Stimulated activated CD4-positive, alpha-beta T cell treated with anti-CD3 and anti-CD28 coated beads, Interleukin-1b, Interleukin-23, amount 100 ng/mL, for 24 hours (primary cell): ENCODE measurements at places on chromosomes 6 and 20.

- no peak for DNase-seq
These were observed 49.8 kb downstream of the TPD52L1 start for GRCh38 chr6:125203395-125203794.

DNA sequence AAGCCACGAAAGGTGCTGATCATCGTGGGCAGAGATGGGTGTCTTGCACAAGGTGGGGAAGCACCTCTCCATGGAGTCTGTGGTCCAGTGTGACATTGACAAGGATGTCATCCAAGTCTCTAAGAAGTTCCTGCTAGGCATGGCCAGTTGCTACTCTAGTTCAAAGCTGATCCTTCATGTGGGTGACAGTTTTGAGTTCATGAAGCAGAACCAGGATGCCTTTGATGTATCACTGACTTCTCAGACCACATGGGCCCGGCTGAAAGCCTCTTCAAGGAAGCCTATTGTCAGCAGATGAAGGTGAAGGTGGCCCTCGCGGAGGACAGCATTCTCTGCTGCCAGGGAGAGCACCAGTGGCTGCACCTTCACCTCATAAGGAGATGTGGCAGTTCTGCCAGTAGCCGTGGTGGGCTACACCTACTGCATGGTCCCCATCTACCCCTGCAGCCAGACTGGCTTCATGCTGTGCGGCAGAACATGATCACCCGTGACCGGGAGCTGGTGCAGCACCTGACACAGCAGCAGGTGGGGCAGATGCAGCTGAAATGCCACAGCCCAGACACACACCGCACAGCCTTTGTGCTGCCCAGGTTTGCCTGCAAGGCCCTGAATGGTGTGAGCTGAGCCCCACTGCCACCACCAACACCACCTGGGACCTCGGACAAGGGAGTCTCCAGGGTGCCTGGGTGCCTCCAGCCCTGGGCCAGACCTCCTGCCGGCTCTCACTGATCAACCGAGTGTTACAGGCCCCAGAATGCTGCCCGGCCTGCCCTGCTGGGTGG is 75.0 kb upstream of the SULF2 start:
- DNase-seq = no peak

DNA sequence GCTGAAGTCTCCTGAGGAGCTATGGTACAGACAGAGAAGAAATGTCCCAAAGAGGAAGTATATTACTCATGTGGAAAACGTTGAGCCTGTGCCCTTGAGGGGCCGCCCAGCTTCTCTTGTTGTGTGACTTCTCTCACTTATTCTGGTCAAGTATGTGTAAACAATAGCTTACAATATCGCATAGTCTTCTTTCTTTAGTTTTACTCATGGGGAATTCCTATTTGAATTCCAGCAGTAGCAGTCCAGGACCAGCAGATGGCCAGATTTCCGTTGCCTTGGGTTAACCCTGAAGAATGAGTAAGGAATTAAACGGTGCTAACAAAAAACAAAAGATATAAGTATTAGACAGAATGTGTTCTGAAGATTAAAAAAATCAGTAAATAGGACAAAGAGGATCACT is 522.0 kb upstream of the GJE1 start:
- no peak for DNase-seq

DNA sequence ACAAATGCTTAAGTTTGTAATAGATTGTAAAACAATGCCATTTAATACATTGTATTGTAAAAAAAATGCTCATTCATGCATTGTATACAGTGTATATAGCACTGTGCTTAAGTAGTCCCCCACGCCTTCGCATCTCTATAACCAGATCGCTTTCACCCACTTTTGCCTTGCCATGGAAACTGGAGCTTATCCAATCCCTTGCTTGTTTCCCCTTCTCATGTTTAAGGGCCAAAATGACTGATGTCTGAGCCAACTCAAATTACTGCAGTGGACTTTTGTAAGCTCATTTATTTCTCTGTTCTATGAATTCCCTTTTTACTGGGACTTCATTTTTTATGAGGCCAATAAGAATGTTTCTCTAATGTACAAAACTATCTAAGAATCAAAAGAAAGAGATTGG is 730.9 kb upstream of the GJE1 start:
- no peak for DNase-seq

DNA sequence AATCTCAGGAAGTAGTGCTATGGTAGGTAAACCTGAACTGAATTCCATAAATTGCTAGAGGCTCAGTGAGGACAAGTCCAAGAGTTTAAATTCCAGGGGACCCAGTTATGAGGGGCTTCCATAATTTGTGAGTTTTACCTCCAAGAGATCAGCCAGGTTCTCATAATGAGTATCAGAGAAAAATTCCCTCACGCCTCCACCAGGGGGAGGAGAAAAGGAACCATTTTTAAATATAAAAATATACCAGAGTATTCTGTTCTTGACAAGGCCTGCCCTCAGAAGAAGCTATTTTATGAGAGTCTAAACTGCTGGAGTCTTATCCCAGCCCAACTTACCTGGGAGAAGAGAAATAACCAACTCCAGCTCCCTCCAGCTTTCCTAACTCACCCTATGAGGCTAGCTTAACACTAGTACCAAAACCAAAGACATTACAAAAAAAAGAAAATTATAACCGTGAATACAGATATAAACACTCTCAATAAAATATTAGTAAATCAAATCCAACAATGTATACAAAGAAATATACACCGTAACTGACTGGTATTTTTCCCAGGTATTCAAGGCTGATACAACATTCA is 158.7 kb downstream of the TFAP2A start:
- no peak for DNase-seq

DNA sequence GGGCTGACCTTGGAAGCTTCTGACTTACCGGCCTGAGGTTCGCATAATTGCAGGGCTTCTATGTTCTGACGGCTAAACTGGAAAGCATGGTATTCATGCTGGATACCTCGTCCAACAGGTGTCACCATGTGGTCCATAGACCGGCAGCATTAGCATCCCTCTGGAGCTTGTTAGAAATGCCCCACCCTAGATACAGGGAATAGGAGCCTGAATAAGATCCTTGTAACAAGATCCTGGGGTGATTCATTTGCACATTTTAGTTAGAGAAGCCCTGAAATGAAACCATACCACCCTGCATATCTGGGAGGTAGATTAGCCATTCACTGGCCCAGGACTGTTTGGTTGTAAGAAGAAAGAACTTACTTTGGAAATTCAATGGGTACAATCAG is 77.7 kb downstream of the TMEM170B start:
- DNase-seq = no peak

DNA sequence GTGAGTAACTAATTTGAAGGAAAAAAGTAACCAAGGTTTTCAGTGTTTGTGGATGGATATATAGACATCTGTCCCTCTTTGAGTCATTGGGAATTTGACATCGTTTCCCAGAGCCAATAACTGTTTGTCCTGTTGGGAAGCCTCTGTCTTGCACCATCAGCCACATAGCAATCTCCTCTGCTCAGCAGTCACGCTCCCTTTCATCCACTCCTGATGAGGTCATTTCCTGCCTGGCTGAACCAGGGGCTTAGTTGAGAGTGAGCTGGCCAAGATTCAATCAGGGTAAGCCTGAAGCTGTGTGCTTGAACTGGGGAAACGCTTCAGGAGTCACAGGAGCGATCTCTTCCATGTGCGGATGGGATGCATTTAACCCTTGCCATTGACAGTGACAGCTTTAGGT is 121.5 kb upstream of the FOXQ1 start:
- no peak for DNase-seq

DNA sequence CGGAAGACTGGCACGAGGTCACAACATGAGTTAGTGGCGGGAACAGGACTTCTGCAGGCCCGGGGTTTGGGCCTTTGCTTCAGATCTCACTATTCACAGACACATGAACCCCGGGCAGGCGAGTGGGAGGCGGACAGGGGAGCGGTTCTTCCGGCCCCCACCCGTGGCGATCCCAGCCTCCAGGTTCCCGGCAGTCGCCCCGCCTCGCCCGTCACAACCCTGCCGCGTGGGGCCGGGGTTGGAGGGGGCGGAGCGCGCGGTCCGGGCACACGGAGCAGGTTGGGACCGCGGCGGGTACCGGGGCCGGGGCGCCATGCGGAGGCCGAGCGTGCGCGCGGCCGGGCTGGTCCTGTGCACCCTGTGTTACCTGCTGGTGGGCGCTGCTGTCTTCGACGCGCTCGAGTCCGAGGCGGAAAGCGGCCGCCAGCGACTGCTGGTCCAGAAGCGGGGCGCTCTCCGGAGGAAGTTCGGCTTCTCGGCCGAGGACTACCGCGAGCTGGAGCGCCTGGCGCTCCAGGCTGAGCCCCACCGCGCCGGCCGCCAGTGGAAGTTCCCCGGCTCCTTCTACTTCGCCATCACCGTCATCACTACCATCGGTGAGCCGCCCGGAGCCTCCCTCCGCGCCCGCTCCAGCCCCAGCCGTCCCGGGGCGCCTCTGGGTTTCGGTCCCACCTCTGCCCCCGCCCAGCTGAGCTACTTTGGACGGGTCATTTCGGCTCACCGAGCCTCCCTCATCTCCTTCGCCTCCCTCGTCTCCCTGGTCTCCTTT is at the start of gene KCNK15:
Gene KCNK15, plus strand, starts transcription at position 268 of the 769 bp plus-strand sequence. Its CDS starts 46 bp downstream, at position 314.
- peak; percentile 37 for DNase-seq

DNA sequence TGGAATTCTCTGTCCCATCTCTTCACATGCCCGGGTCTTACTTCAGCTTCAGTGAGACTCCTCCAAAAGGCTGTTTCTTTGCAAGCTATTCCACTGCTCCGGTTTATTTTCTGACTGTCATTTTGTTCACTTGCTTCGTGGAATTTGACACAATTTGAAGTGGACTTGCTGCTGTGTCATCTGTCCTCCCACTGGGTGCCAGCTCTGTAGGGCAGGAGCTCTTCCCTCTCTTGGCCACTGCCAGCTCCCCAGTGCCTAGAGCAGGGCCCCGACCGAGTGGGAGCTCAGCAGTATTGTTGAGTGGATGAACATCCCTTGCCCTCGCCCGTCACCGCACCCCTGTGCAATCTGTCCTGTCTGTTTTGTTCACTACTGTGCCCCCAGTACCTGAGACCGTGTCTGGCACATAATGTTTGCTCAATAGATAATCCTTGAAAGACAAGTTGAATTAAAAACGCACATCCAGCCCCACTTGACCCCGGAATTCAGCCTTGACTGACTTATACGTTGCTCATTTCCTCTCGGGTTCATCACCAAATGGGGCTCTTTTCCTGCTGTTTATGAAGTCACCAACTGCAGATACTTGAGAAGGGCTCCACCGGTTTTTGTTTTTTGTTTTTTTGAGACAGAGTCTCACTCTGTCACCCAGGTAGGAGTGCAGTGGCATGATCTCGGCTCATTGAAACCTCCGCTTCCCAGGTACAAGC is 170.3 kb upstream of the KCNG1 start:
- no peak for DNase-seq

DNA sequence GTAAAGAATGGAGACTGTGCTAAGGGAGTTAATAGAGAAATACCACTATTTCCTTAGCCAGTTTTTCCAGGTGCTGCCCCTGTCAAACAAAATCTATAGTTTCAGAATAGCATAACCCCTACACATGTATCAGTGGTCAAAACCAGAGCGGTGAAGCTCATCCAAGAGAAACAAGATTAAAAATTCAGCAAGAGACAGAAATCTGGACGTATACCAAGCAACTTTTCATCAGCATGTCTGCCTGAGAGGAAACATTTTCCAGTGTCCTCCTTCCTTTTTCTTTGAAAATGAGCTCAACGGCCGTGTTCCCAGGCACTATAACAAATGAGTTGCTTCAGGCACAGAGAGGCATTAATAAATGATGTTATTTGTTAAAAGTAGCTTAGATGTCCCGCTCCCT is 416.5 kb downstream of the BCKDHB start:
- DNase-seq = no peak

DNA sequence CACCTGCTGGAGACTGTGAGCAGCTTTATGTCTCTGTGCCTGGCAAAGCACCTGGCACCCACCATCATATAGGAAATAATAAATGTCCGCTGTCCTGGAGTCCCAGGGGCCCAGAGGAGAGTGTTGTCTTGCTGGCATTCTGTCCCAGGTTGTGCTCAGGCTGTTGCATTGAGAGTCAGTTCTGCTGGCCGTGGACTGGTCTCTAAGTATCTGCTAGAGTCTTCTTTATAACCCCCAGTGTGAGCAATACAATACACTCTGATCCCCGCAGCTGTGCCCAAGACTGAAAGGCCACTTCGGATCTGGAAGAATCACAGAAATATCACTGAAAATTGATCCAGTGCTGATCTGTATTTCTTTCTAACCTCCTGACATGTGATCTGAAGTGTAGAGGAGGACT is 38.3 kb upstream of the HINT3 start:
- DNase-seq = no peak

DNA sequence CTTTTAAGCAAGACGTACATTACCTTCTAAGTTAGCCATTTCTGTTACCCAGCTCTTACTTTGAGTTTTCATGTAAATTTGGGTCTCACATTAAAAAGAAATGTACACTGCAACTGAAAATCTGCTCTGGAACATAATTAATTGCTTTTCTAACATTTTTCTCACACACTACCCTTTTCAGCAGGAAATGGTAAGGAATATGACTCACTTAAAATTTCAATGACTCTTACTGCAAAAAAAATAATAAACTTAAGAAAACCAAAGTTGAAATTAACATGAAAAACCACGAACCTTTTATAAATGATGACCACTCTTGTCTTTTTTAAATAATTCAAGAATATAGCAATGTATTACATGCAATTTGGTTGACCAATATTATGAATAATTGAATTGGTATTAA is 1.3 kb downstream of the CGA start:
- no peak for DNase-seq

DNA sequence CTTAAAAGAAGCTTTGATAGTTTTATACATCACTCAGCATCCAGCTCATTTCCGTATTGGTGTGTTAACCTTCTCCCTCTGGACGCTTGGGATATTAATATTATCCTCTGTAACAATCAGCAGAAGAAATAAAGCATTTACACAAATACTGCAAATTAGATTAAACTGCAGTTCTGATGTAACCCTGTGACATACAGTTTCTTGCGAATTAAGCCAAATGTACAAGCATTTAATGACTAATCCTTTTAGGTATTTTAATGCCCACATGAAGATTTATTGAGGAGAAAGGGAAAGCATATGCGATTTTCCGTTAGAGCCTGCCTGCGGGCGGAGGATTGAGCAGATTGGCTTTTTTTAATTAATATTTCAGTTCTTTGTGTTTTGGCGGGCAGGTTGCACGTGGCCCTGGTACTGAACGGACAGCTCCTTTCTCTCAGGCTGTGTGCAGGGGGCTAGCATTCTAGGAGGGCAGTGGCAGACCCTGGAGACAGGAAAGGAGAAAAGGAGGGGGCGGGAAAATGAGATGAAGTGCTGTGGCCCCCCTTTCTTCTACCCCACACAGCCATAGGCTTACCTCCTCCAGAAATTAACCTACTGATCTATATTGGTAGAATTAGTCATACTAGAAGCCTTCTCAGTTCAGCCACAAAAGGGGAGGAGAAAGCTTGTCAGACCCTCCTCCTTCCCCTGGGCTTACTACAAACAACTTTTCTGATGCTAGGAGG is 14.1 kb upstream of the TFAP2D start:
- DNase-seq = no peak

DNA sequence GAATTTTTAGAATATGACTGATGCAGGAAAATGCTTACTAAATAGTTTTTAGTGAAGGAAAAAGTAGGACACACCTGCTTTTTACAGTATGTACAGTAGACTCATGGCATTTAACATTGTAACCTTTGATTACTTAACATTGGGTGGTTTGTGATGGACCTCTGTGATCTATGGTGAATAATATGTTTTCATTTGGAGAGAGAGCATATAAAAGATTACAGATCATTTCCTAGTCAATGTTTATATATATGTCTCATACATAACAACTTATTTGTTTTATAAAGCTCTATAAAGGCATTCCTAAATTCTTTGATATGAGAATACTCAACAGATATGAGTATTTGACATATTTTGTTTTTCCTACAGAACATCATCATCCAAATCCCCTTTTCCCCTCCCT is 129.3 kb upstream of the PDE7B start:
- DNase-seq = no peak

- no peak for DNase-seq
These were observed 98.7 kb downstream of the PLEKHG1 start for GRCh38 chr6:150698391-150698790.

GRCh38 chr20:8265588-8265987 is 133.5 kb downstream of the PLCB1 start:
- DNase-seq = no peak
